ENCODE measurements at places on chromosomes 12 and 14.
A peak's percentile ranks its signal among the peaks of the same experiment; 100 is the strongest.

DNA sequence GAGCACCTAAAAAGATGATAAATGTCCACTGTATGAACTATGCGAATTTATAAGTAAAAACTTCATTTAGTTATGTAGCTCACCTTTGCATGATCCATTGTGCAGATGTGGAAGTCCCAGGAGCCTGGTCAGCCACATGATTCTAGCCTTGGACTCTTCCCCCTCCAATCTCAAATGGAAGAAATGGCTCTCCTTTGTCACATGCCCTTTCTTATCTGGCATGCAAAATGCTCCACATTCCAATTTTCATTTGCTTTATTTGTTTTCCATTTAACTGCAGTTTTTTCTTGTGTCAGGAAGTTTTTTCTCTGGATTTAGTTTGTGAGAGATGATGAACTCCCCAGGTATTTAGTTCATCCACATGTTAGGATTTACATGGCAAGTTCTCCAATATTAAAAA lies 73.8 kb downstream of the DYRK2 start:
- DNase-seq: no peak

DNA sequence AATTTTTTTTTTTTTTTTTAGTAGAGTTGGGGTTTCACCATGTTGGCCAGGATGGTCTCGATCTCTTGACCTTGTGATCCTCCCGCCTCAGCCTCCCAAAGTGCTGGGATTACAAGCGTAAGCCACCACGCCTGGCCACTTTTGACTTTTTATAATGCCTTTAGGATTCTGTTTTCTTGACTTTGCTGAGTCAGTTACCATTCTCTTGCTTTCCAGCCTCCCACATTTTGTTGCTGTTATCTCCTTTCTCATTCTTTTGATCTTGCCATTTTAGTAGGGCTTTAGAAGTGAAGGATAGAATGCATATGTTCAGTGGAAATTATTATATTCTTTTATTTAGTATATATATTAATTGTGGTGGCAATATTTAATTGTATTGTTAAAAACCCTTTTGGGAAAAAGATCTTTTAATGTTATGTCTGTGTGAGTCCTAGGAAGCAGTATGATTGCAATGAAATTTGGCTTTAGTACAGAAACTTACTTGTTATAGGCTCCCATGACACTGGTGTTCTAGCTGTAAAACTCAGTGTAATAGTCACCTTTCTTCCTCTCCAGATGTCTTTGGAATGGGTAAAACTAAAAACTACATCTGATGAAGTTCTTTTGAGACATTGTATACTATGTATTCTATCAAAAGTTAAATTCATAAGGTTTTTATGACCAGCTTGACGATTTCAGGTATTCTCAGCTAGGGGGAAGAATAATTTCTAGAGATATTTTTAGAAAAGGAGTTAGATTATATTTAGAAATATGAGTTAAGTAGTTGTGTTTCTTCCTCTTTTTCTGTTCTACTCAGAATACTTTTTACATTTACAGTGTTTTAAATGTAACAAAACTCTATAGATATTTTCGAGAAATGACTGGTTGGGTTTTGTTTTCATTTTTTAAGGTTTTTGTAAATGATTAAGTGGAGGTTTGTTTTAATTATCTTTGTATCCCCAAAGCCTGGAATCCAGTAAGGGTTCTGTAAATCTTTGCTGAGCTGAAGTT lies 74.7 kb downstream of the APAF1 start:
- no peak for DNase-seq

- no peak for DNase-seq
These were observed 44.9 kb upstream of the KCNMB4 start for GRCh38 chr12:70321191-70321590.

- no peak for DNase-seq
These were observed 19.0 kb downstream of the FAM181A start for GRCh38 chr14:93946104-93946503.

- DNase-seq: no peak
These were observed 7.3 kb upstream of the TCHP start for GRCh38 chr12:109892748-109893147.

DNA sequence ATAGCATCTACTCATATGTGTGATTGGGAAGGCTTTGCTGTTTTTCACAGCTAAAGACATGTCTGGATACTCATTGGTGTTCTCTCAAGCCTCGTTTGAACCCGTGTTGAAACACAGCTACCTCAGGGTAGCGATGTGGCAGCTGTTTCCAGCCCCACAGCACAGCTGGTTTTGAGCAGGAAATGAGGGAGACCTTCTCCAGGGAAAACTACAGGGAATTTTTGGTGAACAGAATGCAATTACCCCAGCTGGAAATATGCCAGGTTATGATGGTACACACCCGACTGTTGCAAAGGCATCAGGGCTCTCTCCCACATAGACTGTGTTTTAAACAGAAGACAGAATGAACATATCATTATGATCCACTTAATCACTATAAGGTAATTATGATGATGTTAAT lies 828.9 kb downstream of the VRK1 start:
- no peak for DNase-seq

GRCh38 chr12:79055926-79056674 lies 191.5 kb downstream of the SYT1 start:
- no peak for DNase-seq

GRCh38 chr12:75809746-75810145 lies 221.8 kb downstream of the PHLDA1 start:
- DNase-seq: no peak

- DNase-seq: no peak
These were observed 52.1 kb upstream of the KCNJ8 start for GRCh38 chr12:21826618-21826910.

DNA sequence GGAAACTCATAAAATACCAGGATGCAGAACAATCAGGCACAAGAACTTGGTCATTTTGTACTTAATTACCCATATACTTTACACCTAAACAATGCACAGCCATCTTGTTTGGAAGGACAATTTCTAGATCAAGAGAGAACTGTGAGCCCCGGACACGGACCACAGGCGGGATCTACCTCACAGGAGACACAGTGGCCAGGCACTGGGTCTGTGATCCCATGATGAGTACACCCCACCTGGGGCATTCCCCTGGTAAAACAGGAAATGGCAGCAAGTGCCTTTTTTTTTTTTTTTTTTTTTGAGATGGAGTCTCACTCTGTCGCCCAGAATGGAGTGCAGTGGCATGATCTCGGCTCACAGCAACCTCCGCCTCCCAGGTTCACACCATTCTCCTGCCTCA lies 15.2 kb downstream of the GOLGA3 start:
- no peak for DNase-seq

DNA sequence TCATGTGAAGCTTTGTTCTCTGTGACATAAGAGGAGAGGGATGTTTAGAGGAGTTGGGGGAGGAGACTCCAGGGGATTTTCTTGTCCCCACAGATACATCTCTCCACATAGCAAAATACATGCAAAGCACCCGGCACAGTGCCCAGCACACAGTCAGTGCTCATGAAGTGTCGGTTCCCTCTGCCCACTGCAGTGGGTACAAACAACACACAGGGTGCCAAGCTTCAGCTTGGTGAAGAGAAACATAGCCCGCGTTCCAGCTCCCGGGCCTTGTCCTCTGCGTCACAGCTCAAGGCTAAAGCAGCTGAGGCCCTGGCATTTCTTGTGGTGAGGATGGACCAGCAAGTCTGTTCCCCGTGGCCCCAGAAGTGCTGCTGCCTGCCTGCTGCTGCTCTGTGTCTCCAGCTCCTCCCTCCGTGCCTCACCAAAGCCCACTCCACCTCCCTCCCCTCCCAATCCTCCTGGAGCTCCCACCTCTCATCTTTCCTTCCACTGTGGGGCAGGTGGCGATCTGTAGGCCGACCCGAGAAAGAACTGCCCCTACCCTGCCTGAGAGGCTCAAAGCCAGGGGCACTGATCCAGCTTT lies 57.0 kb upstream of the FKBP4 start:
- DNase-seq: no peak

DNA sequence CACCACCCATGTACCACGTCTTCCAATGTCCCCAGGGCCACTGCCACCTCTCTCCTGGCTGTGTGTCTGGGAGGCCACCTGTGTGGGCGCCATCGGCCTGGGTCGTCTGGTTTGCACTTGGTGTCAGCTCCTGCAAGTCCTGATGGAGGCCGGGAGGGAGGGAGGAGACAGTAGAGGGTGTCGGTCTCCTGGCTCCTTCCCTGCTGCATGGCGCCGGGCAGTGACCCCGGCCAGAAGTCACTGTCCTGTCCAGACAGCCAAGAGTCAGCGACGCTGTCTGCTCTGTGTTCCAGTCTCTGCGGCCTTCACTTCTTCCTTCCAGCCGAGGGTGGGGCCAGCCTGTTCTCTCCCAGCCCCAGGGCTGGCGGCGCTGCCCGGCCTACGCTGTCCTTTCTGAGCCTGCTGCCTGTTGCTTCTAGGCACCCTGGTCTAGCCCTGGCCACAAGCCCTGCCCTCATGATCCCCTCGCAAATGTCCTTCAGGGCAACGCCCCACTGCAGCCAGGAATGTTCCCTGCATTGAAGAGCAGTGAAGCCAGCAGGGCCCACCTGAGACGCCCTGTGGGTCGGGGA lies 13.0 kb upstream of the LBHD2 start:
- no peak for DNase-seq

DNA sequence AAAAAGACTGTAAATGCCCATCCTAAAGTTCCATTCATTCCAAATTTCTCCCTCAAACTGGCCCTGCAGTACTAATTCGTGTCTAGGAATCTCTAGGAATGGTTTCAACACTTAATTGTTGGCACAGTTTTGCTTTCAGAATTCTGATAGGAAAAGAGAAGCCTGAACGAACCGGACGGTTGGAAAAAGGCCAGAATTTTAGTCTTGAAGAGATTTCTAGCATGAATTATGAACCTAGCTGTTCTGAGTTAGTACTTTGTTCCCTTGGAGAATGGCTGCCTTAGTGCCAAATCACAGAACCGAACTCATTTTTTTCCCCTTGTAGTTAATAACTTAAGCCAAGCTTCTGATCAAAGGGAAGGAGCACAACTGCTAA lies 262.6 kb downstream of the ADAMTS20 start:
- DNase-seq: no peak

DNA sequence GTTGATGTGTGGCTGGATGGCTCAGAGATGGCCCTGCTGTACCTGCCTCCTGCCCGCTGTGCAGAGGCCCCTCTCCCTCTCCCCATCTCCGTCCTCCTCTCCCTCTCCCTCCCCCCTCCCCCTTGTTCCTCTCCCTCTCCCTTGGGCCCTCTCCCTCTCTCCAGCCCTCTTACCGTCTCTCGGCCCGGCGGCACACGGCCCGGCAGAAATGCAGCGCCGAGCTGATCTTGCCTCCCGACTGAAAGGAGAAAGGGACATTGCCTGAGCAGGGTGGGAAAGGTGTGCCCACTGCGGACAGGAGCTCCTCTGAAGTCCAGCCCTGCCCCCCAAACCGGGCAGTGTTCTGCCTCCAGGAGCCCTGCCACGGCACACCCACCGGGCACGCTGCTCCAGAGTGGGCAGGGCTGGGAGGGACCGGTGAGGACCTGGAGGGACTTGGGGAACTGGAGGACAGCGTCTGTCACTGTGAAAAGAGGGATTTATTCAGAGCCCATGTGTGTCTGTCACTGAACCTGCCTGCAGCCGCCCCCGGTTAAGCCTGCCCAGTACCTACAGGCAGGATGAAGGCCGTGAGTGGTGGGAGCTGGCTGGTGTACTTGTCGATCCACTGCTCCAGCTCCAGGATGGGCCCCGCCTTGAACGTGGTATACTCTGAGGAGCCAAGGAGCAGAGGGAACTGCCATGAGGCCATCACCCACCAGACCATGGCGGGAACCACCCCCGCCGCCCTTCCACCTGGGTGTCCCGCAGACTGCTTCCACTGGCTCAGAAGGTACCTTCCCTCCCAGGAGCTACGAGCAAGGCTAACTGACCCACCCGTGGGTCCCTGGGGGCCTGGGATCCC lies 12.2 kb downstream of the MMAB start:
- DNase-seq: no peak

DNA sequence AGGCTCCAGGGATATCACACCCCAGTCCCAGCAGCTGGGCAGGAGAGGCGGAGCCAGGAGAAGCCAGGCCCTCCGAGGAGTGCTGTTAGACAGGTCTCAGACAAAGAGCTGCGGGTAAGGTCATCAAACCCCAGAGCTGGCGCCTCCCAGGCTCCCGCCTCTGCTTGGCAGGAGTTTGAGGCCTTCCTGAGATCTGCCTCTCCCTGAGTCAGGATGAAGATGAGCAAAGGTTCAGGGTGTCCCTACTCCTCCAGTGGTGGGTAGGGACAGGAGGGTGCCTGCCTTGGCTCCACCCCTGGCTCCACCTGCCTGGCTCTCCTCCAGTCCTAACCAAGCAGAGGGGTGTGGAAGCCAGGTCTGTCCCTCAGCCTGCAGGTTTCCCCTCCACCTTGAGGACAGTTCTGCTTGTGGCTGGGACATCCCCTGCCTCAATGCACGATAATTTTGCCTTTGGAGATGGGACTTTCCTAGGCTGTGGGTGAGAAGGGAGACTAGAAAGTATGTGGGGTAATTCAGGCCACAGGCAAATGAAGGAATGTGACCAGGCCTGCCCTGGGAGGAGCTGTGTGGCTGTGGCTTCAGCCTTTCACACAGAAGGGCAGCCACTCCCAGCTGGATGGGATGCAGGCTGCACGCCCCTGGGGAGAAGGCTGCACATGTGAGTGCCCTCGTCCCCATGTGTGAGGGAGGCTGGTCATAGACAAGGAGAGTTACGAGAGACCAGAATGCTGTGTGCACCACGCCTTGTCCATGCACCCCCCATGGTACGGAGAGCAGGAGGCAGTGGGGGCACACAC lies 2.2 kb downstream of the PLEKHG6 start:
- no peak for DNase-seq

- no peak for DNase-seq
These were observed 1.5 kb upstream of the EFS start for GRCh38 chr14:23366426-23366921.

- no peak for DNase-seq
These were observed 75.2 kb upstream of the TBX5 start for GRCh38 chr12:114481200-114481535.

- DNase-seq: no peak
These were observed 157.5 kb upstream of the LRIG3 start for GRCh38 chr12:59077575-59078426.

GRCh38 chr14:65949711-65950516 lies 536.3 kb upstream of the CCDC196 start:
- DNase-seq: peak; percentile 40

GRCh38 chr14:61602003-61602732 lies 93.1 kb upstream of the HIF1A start:
- no peak for DNase-seq

Measured in stimulated activated CD8-positive, alpha-beta memory T cell treated with anti-CD3 and anti-CD28 coated beads, Interleukin-15, amount 100 ng/mL, for 48 hours (primary cell).